ENCODE measurements at places on chromosomes 1 and 21. TPM values are rescaled to one million over a fixed set of nuclear protein-coding genes. Genes with fewer than 3 reads are reported as not detected.

- DNase-seq, result no peak
Observed at GRCh38 chr1:116986421-116987255, 14.9 kb upstream of the CD101 start.

DNA sequence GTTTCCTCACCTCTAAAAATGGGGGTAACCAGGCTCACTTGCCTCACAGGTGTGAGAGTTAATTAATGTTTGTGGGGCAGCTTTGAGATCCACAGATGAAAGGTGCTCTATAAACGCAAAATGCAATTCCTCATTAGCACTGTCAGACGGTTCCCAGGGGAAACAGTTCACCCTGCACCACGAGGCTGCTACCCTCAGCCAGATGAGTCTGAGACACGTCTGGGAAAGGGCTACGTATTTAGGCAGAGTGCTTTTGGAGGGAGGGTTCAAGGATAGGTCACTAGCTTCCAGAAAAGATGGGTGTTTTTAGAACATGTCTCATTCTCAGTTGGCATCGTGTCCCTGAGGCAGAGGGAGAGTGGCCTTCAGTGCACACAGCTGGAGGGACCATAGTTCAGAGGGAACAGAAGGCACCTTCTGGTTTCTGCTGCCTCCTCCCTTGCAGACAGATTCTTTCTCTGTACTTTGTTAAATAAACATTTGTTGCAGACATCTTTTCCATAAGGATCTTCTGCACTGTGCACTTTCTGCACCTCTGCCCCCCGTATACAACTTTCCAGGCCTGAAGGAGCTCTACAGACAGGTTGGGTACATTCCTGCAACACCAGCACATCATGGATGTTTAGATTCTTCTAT, 139.9 kb downstream of the CLIC6 start:
- no peak for DNase-seq

GRCh38 chr1:109249654-109250401, 489 bp downstream of the CELSR2 start:
- no peak for DNase-seq

- DNase-seq, result no peak
Observed at GRCh38 chr1:112614460-112615065, 4.4 kb downstream of the ST7L start.

- DNase-seq, result no peak
Observed at GRCh38 chr1:55569417-55569816, 354.3 kb upstream of the USP24 start.

DNA sequence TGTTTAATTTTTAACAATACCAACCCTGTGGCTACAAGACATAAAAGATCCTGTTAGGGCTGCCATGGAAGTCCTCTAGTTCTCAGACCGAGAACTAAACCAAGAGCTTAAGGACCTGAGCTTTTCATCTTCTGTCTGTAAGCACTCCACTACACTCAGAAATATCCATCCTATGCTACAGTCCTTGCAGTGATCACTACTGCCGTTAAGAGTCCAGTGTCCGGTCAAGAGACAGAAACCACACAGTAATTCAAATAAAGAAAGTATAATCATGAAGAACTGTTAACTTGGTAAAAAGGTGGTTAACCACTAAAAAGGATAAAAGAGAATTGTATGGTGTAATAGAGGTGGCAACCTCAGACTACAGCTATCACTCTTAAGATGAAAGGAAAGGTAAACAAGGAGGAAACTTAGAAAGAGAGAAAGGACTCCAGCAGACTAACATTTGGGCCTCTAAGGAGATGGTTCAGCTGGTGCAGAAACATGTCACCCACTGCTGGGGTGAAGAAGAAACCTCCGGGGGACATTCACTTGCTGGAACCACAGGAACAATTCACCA, 22.1 kb upstream of the PRDX6 start:
- DNase-seq, result no peak

EFNA3 gene
- 0.47 TPM for total RNA-seq

TSPEAR gene
- not detected for total RNA-seq

NEK2 gene
- 25.7 TPM for total RNA-seq

All from liver (tissue), 10 donors.